ENCODE measurements at places on chromosomes 7 and 10.

- peak overlapping the region; percentile 88 for H3K4me3 ChIP-seq
- no peaks in the 10 kb centered on the region for H3K27me3 ChIP-seq
- H3K27ac ChIP-seq = peak overlapping the region; percentile 84
- DNase-seq = peak; percentile 21
- peaks cover 34% of the 10 kb centered on the region for H3K4me1 ChIP-seq
- H3K36me3 ChIP-seq = peaks cover 17% of the 10 kb centered on the region
These were observed 701 bp upstream of the CUL1 start for GRCh38 chr7:148698007-148698396.

DNA sequence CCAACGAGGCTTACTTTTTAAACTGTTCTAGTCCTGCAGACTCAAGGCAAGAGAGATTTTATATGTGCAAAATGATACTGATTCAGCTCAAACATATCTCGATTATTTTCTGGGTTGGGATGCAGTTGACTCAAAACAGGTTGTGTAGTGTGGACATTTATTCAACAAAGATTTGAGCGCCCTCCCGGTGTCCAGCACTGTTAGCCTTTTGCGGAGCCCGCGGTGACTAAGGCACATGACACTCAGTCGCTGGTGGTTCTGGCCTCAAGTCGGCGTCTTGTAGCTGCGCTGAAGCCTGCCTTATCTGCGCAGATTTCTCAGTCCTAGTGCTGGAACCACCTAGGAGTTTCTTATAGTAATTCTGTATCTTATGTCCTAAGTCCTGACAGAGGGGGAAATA is 938 bp upstream of the CADPS2 start:
- no peak overlapping the region for H3K27ac ChIP-seq
- no peak overlapping the region for H3K4me3 ChIP-seq
- H3K27me3 ChIP-seq = peaks cover 10% of the 10 kb centered on the region
- no peak for DNase-seq

DNA sequence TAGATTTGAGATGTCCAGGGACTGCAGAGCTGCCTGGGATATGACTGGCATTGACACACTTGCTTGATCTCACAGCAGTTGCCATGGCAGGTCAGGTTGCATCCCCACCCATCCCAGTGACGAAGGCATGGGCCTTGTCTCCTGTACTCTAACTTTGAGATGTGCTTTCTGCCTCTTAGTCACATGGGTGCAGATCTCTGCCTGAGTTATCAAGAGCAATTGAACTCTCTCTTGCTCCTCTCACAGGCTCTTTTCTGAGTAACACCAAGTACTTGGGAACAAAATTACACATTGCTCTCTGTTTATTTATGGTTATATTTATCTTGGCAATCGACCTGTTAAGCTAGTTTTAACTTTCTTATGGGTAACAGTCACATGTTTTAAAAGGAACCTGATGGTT is 237.3 kb downstream of the NSUN6 start:
- no peaks in the 10 kb centered on the region for H3K4me1 ChIP-seq
- no peaks in the 10 kb centered on the region for H3K27me3 ChIP-seq
- no peaks in the 10 kb centered on the region for H3K36me3 ChIP-seq
- H3K27ac ChIP-seq = no peak overlapping the region
- no peak for DNase-seq

- H3K4me3 ChIP-seq = no peak overlapping the region
- H3K27me3 ChIP-seq = no peaks in the 10 kb centered on the region
- H3K27ac ChIP-seq = no peak overlapping the region
- H3K36me3 ChIP-seq = peaks cover 16% of the 10 kb centered on the region
- no peak for DNase-seq
These were observed 16.6 kb downstream of the BAG3 start for GRCh38 chr10:119667562-119668328.

DNA sequence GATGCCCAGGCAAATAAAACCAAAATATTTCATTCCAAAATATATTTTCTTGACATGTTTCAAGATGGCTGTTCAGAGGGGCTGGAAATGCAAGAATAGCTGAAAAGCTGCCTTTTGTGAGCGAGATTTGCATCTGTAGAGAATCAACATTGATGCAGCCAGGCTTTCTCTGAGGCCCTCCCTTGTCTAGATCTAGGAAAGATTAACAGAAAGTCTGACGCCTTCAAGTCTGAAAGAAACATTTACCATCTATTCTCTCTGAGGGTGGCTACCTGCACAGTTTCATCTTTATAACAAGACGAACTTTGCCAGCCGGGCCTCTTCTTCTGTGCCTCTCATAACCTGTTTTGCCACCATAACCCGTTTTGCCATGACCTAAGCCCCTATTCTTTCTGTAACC is 170.2 kb downstream of the AKR1D1 start:
- no peak for DNase-seq
- H3K27me3 ChIP-seq = peaks cover 7% of the 10 kb centered on the region
- H3K4me1 ChIP-seq = no peaks in the 10 kb centered on the region
- no peak overlapping the region for H3K4me3 ChIP-seq

All from effector memory CD8-positive, alpha-beta T cell (primary cell).